Gastrocnemius medialis (tissue), 4 donors: ENCODE measurements at places on chromosomes 2 and 18. TPM values are rescaled to one million over a fixed set of nuclear protein-coding genes. Genes with fewer than 3 reads are reported as not detected.
A peak's percentile ranks its signal among the peaks of the same experiment; 100 is the strongest.

DNA sequence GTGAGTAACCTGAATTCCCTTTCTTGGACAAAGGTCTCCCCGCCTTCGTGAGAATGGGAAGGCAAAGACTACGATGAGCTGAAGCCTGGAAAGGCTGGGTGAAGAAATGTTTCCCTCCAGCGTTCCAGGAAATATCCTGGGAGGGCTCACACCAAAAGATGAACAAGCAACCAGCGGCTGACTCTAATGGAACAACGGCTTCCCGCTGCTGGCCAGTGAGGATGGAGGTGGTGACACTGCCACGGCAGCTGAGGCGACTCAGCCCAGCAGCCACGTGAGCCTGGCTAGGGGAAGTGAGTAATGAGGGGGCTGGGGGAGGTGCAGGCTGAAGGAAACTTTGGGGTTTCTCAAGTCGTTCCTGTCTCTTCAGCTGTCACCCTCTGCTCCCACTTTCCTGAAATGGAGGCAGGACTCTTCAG lies 105.0 kb upstream of the SMAD7 start:
- no peak overlapping the region for H3K27ac ChIP-seq
- H3K36me3 ChIP-seq, result no peaks in the 10 kb centered on the region
- peaks cover 12% of the 10 kb centered on the region for H3K4me1 ChIP-seq
- H3K27me3 ChIP-seq, result no peaks in the 10 kb centered on the region
- DNase-seq, result peak; percentile 20

DNA sequence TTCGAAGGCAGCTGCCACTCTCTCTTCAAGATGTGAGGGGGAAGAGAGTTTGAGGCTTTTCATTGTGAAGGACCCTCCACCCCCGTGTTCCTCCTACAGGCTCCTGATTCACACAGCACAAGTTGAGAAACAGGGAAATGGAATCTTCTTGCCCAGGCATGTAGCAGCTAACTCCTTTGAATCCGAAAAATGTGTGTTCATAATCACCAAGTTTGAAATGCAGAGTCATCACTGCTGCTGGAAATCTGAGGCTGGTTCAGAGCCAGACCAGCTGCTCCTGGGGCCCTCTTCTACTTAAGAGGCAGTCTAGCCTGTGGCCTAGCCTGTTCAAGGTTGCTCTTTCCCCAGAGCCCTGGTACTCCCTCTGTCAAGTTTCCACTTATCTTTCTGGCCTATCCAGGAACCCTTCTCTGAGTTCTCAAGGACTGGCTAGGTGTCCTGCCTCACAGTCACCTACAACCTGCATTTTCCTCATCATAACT lies 166.4 kb downstream of the TMEM247 start:
- peaks cover 9% of the 10 kb centered on the region for H3K4me1 ChIP-seq
- DNase-seq, result peak; percentile 23
- no peak overlapping the region for H3K27ac ChIP-seq

DNA sequence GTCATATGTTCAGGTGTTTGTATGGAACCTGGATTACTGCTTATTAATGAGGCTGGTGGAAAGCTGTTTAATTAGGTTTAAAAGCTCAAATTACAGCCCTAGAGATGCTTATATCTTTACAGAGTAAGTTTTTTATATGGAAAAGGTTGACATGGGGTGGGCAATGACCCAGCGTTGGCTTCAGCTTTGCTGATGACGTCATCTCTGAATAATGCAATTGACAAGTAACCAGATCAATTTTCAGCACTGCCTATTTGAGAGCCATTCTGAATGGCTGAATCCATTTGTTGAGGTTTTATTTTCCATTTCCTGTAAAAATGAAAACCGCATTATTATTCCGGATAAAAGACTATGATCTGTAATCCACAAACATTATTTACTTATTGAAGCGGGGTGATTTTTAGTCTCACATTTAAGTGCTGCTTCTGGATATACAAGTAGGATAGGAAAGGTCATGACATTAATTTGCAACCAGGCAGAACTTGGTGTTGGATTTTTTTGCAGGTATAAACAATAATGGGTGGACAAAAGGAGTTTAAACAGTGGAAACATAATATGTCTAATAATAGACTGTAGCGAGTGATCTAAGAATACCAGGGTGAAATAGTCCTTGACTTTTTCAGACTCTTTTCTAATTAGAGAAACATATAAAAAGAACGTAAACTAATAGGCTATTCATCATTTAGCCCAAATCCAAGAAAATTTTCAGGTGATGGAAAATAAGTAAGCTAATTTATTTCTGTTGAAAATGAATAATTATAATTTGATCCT lies 2.7 kb downstream of the PPP1R1C start:
- peak overlapping the region; percentile 23 for H3K4me3 ChIP-seq
- H3K27ac ChIP-seq, result peak overlapping the region; percentile 74
- no peak for DNase-seq
- H3K27me3 ChIP-seq, result no peaks in the 10 kb centered on the region
- no peaks in the 10 kb centered on the region for H3K36me3 ChIP-seq

DNA sequence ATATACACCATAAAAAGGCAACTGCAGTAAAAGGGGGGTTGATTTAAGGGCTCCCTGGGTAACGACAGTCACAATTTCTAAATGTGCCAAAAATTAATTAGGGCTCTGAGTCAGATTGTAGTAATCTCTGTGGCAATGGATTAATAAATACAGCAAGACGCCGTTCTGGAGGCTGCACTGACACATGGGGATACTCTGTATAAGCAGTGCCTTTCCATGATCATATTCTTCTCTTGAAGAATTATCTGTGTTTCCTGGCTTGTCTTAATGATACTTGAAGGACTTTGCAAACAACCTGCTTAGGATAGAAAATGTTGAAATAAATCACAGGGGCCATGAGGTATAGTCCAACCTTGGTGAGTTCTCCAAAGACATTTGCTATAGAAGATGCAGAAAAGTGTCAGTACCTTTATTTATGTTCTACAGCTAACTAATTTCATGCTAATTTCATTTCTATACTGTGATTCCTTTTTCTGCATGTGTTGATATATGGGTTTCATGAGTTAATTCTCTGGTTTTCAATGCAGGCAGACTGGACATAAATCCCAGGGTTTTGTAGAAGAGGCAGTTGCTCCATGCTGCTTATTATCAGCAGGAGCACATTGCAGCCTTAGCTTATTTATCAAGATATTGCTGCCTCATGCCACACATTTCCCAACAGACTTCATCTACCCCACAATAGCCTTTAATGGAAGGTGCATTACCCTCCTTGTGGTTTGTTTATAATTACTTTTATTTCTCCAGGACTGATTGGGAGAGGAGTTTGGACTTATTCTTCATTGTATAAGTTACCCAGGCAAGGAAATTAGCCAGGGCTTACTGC lies 54.8 kb downstream of the HNMT start:
- H3K4me1 ChIP-seq, result no peaks in the 10 kb centered on the region
- H3K4me3 ChIP-seq, result no peak overlapping the region
- H3K36me3 ChIP-seq, result no peaks in the 10 kb centered on the region
- no peaks in the 10 kb centered on the region for H3K27me3 ChIP-seq
- no peak overlapping the region for H3K27ac ChIP-seq

DNA sequence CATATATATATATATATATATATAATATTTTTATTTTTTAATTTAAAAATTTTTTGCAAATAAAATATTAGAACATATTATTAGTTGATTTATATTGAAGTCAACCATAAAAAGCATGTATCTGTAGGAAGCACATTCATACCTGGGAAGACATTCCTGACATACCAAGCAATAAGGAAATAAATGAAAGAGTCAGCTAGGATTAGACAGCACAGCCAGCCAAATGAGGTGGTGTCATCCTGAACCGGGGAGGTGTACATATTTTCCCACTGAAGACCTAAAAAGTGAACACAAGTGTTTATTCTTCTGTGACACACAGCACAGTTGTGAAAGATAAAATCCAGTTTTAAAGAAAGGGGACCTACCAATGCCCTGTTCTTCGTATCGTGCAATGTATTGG lies 149.2 kb downstream of the ABCA12 start:
- no peaks in the 10 kb centered on the region for H3K4me1 ChIP-seq
- no peak for DNase-seq
- H3K4me3 ChIP-seq, result no peak overlapping the region
- no peak overlapping the region for H3K27ac ChIP-seq
- H3K36me3 ChIP-seq, result no peaks in the 10 kb centered on the region
- H3K27me3 ChIP-seq, result no peaks in the 10 kb centered on the region

GRCh38 chr18:32511147-32511546 lies 40.5 kb upstream of the GAREM1 start:
- no peak overlapping the region for H3K4me3 ChIP-seq
- H3K36me3 ChIP-seq, result no peaks in the 10 kb centered on the region
- no peaks in the 10 kb centered on the region for H3K4me1 ChIP-seq
- H3K27ac ChIP-seq, result no peak overlapping the region
- DNase-seq, result no peak

DNA sequence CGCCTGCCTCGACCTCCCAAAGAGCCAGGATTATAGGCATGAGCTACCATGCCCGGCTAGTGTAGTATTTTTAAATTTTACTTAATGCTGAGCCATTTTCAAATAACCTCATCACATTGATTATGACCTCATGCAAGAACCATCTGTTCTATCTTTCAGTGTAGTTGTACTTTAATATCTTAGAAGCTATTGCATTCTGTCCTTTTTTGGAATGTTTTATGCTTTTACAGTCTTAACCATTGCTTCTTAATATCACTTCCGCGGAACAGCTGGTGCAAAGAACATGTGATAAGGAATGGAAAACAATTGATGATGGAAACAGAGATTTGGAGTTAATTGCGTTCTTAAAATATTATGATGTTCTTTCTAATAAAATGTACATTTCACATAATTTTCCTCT lies 2.7 kb downstream of the GEN1 start:
- no peak overlapping the region for H3K27ac ChIP-seq
- no peak for DNase-seq
- no peak overlapping the region for H3K4me3 ChIP-seq
- H3K27me3 ChIP-seq, result no peaks in the 10 kb centered on the region
- peaks cover 27% of the 10 kb centered on the region for H3K4me1 ChIP-seq

- no peaks in the 10 kb centered on the region for H3K36me3 ChIP-seq
- no peak overlapping the region for H3K27ac ChIP-seq
- no peak for DNase-seq
- H3K4me1 ChIP-seq, result no peaks in the 10 kb centered on the region
- H3K4me3 ChIP-seq, result no peak overlapping the region
These were observed 33.1 kb downstream of the NGEF start for GRCh38 chr2:232979871-232980461.

GRCh38 chr18:25282896-25283703 lies 68.9 kb downstream of the ZNF521 start:
- no peaks in the 10 kb centered on the region for H3K36me3 ChIP-seq
- no peak overlapping the region for H3K27ac ChIP-seq
- H3K4me3 ChIP-seq, result no peak overlapping the region
- peaks cover 19% of the 10 kb centered on the region for H3K4me1 ChIP-seq

DNA sequence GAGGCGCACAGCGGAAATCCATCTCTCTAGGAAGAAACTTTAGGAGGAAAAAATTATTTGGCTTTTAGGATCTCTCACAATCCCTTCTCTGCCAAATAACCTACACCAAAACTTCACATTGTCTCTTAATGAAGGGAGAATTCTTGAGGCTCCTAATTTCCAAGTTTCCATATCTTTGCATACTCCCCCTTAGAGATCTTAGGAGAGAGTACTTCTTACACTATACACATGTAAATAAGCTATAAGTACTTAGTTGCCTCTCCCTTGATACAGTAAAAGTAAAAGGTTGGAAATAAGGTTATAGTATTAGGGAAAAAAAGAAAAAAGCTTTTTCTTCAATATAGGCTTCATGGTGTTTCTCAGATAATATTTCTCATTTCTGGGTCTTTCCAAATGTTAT lies 596.7 kb downstream of the SATB2 start:
- no peaks in the 10 kb centered on the region for H3K36me3 ChIP-seq
- no peak overlapping the region for H3K4me3 ChIP-seq
- no peak overlapping the region for H3K27ac ChIP-seq
- no peaks in the 10 kb centered on the region for H3K27me3 ChIP-seq
- H3K4me1 ChIP-seq, result no peaks in the 10 kb centered on the region

DNA sequence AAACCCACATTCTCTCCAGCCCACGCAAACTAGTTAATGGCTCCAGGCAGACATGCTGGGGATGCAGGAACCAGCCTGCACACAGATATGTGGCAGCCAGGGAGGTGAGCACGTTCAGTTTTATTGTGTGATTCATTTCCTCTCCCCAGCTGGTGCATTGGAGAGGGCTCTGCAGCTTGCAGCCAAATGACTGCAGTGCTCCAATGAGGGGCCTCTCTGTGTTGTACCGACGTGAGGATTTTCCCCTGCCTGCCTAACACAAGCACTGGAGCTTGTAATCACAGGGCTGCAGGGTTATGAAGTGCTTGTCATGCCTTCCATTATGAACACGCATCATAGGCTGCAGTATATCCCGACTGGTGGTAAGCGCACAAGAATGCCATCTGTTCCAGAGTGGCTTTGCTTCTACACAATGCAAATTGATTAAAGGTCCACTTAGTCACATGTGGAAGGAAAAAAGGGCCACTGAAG lies 92.3 kb upstream of the THUMPD2 start:
- H3K4me3 ChIP-seq, result no peak overlapping the region
- H3K27me3 ChIP-seq, result no peaks in the 10 kb centered on the region
- no peak overlapping the region for H3K27ac ChIP-seq
- no peaks in the 10 kb centered on the region for H3K36me3 ChIP-seq
- H3K4me1 ChIP-seq, result no peaks in the 10 kb centered on the region

DNA sequence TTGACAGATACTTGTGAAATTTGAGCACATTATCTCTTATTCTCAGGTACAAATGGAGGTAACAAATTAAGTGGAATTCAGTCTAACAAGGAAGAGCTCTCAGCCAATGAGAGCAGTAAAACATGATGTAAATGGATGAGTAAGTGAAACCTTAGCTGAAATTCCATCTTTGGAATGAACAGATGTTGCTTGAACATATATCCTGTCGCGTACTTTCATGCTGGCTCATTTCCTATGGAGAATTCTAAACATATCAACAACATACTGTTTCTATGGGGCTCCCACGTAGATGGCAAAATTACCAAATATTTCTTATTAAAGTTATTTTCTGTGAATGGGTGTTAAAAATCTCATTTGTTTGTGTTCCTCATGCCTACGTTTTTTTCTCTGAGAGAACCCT lies 256.3 kb upstream of the LINC00305 start:
- no peak overlapping the region for H3K27ac ChIP-seq
- H3K36me3 ChIP-seq, result no peaks in the 10 kb centered on the region
- H3K4me3 ChIP-seq, result no peak overlapping the region
- H3K27me3 ChIP-seq, result no peaks in the 10 kb centered on the region
- no peak for DNase-seq

DNA sequence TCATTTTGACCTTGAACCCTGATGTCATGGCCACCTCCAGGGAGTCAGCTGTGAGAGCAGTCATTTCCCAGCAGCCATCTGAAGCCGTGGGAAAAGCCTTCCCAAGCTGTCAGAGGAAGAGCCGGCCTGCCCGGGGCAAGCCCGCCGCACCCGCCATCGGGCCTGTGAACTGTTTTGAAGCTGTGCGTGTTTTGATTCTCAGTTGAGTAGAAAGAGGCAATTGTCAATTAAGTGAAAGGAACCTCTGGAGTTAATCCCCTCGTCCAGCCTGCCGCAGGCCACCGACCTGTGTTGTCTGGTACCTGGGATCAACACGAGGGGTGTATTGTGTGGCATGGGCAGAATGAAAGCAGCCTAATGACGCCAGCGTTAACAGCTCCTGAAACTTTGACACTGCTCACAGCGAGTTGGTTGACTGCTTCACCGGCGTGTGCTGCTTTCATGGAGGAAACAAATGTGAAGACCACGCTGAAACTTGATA lies 318.4 kb downstream of the AGAP1 start:
- H3K27ac ChIP-seq, result no peak overlapping the region
- H3K4me1 ChIP-seq, result no peaks in the 10 kb centered on the region
- no peak for DNase-seq
- no peaks in the 10 kb centered on the region for H3K27me3 ChIP-seq
- no peak overlapping the region for H3K4me3 ChIP-seq

Gene EFHD1
- 13.4 TPM for total RNA-seq

Gene PTH2R
- not detected for total RNA-seq

Gene GPC1
- 183 TPM for total RNA-seq

Gene CPS1
- 2.8 TPM for total RNA-seq

Gene TSPYL6
- total RNA-seq, result not detected

Gene ACTG2
- total RNA-seq, result 2.1 TPM

Gene LGALSL
- total RNA-seq, result 4.9 TPM
